ENCODE measurements at places on chromosomes 1 and 21. TPM values are rescaled to one million over a fixed set of nuclear protein-coding genes. Genes with fewer than 3 reads are reported as not detected.

DNA sequence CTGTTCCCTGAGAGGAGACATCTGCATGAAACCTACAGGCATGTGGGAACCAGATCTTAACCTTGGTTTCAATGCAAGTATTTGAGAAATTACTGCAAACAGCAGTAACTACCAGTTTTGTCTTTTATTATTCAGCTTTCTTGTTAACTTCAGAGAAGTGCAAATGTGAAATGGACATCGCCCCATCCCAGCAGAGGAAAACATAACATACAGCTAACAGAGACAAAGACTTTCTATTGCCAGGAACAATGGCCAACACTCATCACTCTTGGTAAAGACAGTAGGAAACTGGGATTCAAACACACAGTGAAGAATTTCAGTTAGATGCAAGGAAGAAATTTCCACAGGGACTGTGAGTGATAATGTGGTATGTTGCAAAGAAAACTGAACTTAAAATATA lies 115.1 kb downstream of the SLC30A10 start:
- no peak for DNase-seq

DNA sequence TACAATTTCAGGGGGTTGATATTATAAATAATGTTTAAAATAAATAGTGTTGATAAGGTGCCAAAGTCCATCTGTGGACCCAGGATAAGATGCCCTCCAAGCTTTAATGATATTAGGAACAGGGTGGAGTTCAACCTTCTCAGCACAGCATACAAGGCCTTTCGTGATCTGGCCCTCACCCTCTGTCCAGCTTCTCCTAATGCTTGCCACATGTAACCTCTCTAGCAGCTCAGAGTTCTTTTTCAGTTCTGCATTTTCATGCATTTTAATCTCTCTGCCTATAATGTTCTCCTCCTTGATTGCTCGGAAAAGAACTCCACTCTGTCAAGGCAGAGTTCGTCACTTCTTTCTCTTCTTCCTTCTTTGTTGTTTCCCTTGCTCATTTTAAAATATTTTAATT lies 21.4 kb upstream of the SMAP2 start:
- no peak for DNase-seq

- DNase-seq, result no peak
Observed at GRCh38 chr1:167991546-167991945, 54.7 kb upstream of the MPC2 start.

DNA sequence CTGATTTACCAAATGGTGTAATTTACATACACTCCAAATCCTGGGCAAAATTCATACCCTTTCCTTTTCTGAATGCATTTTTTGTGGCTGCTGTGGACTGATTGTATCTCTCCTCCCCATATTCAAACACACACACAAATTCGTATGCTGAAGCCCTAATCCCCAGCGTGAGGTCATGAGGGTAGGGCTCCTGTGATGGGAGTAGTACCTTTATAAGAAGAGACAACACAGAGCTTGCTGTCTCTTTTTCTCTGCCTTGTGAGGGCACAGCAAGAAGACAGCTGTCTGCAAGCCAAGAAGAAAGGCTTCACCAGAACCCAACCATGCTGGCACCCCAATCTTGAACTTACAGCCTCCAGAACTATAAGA lies 24.4 kb downstream of the DUSP10 start:
- no peak for DNase-seq

GRCh38 chr21:36676039-36676950 lies 22.6 kb upstream of the SIM2 start:
- no peak for DNase-seq

- DNase-seq, result no peak
Observed at GRCh38 chr1:54465351-54465811, 59.2 kb upstream of the SSBP3 start.

DNA sequence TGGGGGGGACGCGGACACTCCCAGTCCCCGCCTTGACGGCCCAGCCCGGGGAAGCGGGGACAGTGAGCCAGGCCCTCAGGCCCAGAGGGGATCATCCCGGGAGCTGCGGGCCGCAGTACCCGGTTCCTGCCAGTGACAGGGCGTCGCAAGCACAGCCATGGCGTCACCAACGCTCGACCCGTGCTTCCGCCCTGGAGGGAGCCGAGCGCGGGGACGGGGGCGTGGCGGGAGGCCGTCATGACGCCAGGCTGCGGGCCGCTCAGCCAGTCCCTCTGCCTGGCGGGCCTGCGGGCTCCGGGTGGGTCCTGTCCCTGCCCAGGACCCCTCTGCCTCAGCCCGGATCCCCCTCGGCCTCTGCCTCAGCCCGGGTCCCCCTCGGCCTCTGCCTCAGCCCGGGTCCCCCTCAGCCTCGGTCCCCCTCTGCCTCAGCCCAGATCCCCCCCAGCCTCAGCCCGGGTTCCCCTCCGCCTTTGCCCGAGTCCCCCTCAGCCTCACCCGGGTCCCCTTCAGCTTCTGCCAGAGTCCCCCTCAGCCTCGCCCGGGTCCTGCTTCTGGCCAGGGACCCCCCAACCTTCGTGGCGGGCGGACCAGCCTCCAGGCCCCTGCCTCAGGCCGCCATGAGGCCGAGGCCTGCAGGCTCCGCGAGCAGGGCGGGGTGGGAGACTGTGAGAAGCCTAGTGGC lies 2.3 kb upstream of the SLC2A5 start:
- no peak for DNase-seq

- no peak for DNase-seq
Observed at GRCh38 chr1:148315071-148315811, 163.2 kb upstream of the NBPF11 start.

DNA sequence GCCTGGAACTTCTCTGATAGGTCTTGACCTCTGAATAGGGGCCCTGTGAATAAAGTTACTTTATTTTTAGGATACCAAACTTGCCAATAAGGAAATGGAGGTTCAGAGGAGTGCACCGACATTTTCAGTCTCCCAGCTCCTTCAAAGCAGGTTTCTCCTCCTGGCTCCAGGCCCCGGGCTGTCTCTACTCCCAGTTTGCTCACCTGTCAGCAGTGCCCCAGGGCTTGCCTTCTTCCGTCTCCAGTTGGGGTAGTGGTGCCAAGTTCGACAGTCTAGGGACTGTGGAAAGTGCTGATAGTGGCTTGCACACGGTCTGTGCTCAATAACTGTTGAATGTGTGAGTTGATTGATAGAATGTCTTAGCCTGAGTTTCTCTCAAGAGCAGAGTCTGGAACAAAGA lies 149.2 kb downstream of the ACTL8 start:
- no peak for DNase-seq

DNA sequence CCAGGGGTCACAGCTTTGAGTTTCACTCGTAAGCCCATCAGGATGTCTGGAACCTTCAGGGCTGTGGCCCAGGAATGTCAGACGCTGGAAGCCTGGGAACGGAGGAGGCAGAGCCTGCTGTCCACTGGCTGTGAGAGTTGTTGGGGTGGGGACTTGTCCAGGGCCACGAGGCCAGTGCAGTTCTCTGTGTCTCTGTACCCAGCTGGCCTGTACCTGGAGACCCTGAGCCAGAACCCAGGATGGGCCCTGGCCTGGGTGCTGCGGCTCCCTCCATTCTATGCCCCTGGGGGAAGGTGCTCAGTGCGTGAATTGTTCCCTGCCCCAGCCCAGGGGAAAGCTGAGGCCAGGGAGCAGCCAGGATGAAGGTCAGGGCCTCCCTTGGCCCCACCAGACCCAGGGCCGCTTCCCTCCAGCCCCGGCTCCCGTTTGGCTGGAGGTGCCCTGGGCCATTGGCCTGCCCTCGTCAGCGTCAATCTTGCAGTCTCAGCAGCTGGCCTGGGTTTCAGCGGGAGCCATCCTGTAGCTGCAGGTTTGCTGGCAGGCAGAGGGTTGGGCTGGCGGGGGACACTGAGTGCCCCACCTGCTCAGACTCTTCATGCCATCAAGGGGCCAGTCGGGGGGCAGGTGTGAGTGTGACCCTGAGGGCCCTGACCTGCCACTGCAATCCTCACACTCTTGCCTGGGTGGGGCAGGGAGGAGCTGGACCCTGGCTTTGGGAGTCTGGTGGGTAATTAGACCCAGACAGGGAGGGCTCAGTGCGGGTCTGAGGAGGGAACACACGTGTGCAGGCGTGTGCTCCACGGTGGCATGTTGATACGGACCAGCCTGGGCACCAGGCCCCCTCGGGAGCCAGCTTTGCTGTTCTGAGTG lies 724 bp upstream of the CALML6 start:
- DNase-seq, result no peak

DNA sequence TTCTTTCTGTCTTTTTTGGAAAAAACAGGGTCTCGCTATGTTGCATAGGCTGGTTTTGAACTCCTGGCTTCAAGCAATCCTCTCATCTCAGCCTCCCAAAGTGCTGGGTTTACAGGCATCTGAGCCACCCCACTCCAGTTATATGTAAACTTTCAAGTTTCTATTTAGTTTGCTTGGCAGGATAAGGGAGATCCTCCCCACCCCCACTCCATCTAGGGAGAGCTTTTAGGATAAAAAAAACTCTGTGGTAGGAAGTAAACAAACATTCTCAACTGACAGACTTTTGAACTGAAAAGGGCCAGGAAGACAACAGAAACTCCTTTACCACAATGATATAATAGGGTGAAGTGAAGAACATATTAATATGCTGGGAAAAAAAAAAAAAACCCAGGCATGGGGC lies 41.0 kb upstream of the ZNF326 start:
- DNase-seq, result no peak

DNA sequence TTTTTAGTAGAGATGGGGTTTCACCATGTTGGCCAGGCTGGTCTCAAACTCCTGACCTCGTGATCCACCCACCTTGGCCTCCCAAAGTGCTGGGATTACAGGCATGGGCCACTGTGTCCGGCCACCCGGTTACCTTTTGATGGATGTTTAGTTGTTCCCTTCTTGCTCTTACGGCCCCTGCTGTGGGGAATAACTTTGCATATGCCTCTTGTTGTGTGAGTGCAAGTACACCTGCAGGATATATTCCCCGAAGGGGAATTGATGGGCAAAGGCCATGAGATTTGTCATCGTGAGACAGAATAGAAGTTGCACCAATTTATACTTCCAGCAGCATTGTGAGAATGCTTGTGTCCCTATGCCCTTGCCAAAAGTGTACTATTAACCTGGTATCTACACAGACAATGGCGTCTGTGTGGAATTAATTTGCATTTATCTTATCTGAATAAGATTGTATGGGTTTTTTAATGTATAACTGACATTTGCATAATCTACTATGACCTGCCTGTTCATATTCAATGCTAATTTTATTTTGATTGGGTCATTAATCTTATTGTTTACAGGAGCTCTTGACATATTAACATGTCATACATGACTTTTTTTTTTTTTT lies 8.1 kb downstream of the IL6R start:
- no peak for DNase-seq

GRCh38 chr1:203368624-203369451 lies 17.9 kb upstream of the FMOD start:
- DNase-seq, result peak; percentile 34

- peak; percentile 60 for DNase-seq
Observed at GRCh38 chr1:1943834-1944570, 24.9 kb upstream of the TMEM52 start.

GRCh38 chr1:183996040-183996384 lies 41.5 kb downstream of the COLGALT2 start:
- DNase-seq, result no peak

DNA sequence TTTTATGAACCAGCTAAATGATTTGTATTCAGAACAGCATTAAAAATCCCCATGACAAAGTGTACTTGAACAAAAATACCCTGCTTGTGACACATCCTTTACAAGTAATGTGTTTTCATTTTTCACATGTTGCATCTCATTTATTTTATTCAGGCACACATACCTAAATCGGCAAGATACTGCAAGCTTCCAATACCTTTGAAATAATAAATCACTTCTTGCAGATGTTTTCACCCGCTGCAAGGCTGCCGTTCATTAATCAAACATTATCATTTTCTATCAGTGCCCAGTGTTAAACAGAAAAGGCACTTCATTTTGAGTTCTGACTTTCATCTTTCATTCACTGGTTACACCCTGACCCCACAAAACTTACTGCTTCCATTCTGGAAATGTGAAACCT lies 269.6 kb downstream of the DPYD start:
- DNase-seq, result no peak

GRCh38 chr1:233025157-233025556 lies 74.7 kb downstream of the NTPCR start:
- no peak for DNase-seq

- no peak for DNase-seq
Observed at GRCh38 chr1:85864727-85865126, 156.5 kb upstream of the ZNHIT6 start.

- DNase-seq, result no peak
Observed at GRCh38 chr1:182794091-182794490, 4.5 kb downstream of the NPL start.

DNA sequence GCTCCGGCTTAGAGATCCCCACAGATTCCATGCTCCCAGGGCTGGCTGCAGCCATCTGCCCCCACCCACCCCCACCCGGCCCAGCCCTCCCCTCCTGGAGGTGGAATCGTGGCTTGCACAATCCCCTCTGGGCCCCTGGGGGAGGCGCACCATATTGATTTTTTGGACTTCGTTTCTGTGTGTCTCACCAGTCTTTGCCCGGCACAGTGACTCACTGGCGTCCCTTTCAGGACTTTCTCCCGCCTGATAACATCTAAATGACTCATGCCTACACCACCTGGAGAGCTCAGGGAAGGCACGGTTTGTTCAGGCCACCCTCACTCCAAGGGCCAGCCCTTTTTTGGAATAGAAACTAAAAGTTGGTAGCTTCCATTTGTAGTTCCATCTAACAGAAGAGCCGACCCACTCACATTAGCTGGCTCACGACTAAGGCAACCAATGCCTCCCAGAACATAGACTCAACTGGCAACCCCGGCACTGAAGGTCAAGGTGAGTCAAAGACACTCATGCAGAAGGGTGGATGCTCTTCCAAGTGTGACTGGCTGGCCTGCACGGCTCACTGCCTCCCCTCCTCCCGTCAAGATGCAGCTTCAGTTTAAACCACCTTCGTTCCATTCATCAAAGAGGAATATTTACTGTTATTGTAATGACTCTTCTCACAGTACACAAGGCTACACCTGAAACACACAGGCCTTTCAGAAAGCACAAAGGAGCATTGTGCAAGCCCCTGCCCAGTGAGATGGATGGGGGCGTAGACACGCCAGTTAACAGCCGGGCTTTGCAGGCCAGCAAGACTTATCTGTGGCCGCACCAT lies 18.1 kb upstream of the ETS2 start:
- DNase-seq, result no peak

GRCh38 chr1:47201179-47201578 lies 11.3 kb upstream of the PDZK1IP1 start:
- DNase-seq, result no peak

FAM78B gene
- total RNA-seq, result not detected

CCDC17 gene
- 0.06 TPM for total RNA-seq

TIE1 gene
- not detected for total RNA-seq

ADAMTS1 gene
- total RNA-seq, result 75.1 TPM

PUM1 gene
- total RNA-seq, result 64.4 TPM

LCE2C gene
- not detected for total RNA-seq

RLF gene
- total RNA-seq, result 9.4 TPM
